ENCODE measurements at places on chromosomes 6 and 20. TPM values are rescaled to one million over a fixed set of nuclear protein-coding genes. Genes with fewer than 3 reads are reported as not detected.

Gene HTR1B
- total RNA-seq = not detected

Gene THBD
- 2.4 TPM for total RNA-seq

Gene PAK5
- not detected for total RNA-seq

Gene HLA-DMB
- total RNA-seq = 6.0 TPM

Gene LY6G6D
- total RNA-seq = not detected

Gene CST8
- not detected for total RNA-seq

- H3K27me3 ChIP-seq = no peaks in the 10 kb centered on the region
- no peaks in the 10 kb centered on the region for H3K4me1 ChIP-seq
- no peaks in the 10 kb centered on the region for H3K36me3 ChIP-seq
- DNase-seq = no peak
- no peak overlapping the region for H3K4me3 ChIP-seq
- H3K27ac ChIP-seq = no peak overlapping the region
Observed at GRCh38 chr20:53133125-53133524, 161.0 kb downstream of the TSHZ2 start.

- peaks cover 59% of the 10 kb centered on the region for H3K4me1 ChIP-seq
- H3K4me3 ChIP-seq = no peak overlapping the region
- H3K36me3 ChIP-seq = peaks cover 45% of the 10 kb centered on the region
- no peak for DNase-seq
Observed at GRCh38 chr20:47349365-47350180, 6.9 kb downstream of the ZMYND8 start.

DNA sequence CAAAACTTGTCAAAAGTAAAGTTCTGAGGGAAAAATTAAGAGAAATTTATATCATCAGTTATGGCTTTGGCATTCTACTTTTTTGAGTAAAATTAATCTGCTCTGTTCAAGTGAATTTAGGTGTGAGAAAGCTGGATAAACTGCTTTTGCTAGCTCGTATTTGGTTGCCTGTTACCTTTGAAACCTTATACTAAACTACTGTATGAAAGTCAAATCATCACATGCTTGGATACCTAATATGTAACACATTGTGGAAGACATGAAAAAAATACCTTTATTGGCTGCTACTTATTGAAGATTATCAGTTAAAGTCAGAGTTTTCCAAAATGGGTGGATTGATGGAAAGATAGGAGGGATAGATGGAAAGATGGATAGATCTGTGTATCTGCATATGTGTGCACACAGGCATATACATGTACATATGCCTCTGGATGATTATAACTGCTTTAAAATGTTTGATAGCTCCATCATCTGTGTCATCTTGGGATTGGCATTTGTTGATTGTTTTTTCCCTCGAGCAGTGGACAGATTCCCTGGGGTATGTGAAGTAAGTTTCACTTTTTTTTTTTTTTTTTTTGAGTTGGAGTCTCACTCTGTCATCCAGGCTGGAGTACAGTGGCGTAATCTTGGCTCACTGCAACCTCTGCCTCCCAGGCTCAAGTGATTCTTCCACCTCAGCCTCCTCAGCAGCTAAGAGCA, 24.3 kb downstream of the SCAF8 start:
- H3K36me3 ChIP-seq = no peaks in the 10 kb centered on the region
- peaks cover 31% of the 10 kb centered on the region for H3K4me1 ChIP-seq
- no peak for DNase-seq
- H3K4me3 ChIP-seq = no peak overlapping the region
- H3K27ac ChIP-seq = no peak overlapping the region
- no peaks in the 10 kb centered on the region for H3K27me3 ChIP-seq

- no peaks in the 10 kb centered on the region for H3K27me3 ChIP-seq
- no peaks in the 10 kb centered on the region for H3K4me1 ChIP-seq
- H3K36me3 ChIP-seq = no peaks in the 10 kb centered on the region
- DNase-seq = no peak
- H3K4me3 ChIP-seq = no peak overlapping the region
- no peak overlapping the region for H3K27ac ChIP-seq
Observed at GRCh38 chr6:12354499-12354898, 64.3 kb downstream of the EDN1 start.

DNA sequence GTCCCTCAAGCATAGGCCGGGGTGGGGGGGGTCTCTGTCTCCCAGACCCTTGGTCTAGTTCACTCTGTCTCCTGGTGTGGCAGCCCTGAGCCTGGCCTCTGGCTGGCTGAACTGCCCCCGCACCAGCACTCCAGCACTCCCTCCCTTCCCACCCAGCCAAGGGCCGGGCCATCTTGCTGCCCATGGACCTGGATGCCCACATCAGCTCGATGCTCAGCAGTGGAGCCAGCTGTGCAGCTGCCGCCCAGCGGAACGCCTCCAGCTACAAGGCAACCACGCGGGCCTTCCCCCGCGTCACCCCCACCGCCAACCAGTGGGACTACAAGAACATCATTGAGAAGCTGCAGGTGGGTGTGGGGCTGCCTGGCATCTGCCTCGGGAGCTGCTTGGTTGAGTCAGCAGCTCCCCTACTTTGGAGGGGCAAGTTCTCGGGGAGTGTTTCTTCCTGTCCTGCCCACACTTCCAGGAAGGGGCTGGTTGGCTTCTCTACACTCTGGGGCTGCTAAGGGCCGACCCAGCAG, 28.4 kb downstream of the UQCC2 start:
- H3K27me3 ChIP-seq = no peaks in the 10 kb centered on the region
- H3K36me3 ChIP-seq = peaks cover 95% of the 10 kb centered on the region
- H3K4me3 ChIP-seq = no peak overlapping the region
- H3K4me1 ChIP-seq = peaks cover 16% of the 10 kb centered on the region
- no peak overlapping the region for H3K27ac ChIP-seq
